ENCODE measurements at places on chromosomes 12 and 14.

- no peak for DNase-seq
Observed at GRCh38 chr12:83016218-83016835, 329.6 kb downstream of the TMTC2 start.

- DNase-seq, result no peak
Observed at GRCh38 chr12:113612076-113612728, 140.5 kb upstream of the LHX5 start.

GRCh38 chr12:2075508-2076195, 22.9 kb downstream of the CACNA1C start:
- no peak for DNase-seq

DNA sequence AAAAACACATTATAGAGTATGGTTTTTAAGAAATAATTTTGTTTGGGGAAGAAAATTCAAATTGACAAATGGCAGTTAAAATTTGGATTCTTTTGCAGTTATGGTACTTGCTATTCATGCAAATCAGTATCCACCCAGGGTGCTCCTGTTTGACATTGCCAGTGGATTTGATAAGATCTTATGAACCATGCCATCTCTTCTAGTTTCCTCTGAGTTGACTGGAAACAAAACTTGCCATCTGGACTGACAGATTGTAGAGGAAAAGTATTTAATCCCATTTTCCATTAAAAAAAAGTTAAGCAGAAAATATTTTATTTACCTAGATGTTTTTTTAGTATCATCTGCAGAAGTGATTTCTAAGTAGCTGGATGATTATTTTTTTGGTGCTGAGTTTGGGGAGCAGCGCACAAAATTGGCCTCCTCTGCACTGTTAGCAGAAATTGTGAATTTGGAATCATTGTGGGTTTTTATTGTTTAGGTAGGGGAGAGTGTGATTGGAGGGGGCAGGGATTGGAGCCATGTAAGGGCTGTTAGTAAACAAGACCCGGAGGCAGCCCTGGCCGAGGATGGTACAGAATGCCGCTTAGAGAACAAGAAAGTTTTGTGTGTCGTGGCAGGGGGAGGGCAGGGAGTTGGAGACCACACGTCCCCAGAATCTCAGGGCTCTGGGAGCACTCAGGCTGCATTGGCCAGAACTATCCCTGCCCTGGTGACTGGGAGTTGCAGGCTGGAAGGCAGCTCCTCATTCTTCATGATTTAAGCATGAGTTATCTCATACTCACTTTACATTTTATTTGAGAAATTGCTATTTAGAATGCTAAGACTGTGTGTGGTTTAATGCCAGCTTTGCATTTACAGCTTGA, 56.6 kb downstream of the WDR20 start:
- DNase-seq, result no peak

DNA sequence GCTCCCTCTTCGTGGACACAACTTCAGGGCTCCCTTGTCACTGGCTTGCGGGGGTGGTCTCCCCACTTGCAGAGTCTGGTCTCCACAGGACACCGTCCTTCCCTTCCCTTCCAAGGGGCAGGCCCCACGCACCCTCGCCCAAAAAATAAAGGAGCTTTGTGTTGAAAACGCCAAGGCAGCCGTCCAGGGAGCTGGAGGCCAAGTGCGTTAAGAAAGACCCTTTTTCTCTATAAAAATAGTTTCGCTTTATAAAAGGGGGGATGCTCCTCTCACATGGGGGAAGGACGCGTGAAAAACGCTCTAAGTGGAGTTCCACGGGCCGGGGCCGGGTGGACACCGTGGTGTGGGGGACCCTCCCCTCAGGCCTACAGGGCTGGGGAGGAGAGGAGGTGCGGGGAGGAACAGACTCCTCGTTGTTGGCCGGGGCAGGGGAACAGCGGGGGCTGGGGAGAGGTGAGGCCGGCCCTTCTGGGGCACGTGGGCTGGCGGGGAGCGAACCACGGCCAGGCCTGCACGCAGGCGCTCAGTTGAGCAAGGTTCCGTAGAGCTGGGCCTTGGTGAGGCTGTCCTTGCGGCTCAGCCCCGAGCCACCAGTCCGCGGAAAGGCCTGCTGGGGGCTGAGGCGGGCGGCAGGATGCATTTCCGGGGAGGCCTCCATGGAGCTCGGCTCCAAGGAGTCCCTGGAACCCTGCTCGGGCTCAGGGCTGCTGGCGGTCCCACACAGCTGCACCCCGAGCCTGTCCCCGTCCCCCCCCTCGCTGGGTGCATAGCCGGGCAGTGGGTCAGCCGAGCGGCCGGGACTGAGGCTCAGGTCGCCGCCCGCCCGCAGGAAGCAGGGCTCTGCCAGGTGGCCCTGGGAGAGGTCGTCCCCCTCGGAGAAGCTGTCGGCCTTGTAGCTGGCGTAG, 49.5 kb downstream of the BEGAIN start:
- DNase-seq, result no peak

- DNase-seq, result no peak
Observed at GRCh38 chr14:49962621-49963020, 69.7 kb downstream of the ARF6 start.

DNA sequence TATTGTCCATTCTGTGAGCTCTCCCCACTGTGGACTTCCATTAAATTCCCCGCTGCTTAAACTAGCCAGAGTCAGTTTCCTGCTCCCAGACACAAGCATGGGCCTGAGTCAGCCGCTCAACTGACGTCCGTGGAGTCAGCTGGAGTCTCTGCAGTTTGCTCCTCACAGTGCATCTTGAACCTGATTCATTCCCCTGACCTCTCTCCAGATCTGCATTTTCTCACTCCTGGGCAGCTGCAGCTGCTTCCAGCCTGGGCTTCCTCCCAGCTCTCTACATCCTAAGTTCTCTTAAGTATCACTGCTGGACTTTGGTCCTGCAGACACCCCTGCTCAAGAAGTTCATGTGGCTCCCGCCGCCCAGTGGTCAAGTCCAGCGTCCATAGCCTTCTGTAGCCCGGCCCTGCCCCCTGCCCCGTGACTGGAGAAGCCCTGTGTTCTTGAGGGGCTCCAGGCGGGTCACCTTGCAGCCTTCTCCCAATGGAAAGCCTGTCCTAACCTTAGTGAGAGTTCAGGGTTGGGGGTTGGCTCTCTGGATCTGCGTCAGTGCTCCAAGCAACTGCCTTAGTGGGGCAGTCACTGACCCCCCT, 20.0 kb downstream of the NFKBIA start:
- no peak for DNase-seq

- DNase-seq, result no peak
Observed at GRCh38 chr12:99759444-99759843, 111.9 kb downstream of the GARIN6 start.

GRCh38 chr14:105154476-105154871, 14.1 kb downstream of the JAG2 start:
- DNase-seq, result no peak

DNA sequence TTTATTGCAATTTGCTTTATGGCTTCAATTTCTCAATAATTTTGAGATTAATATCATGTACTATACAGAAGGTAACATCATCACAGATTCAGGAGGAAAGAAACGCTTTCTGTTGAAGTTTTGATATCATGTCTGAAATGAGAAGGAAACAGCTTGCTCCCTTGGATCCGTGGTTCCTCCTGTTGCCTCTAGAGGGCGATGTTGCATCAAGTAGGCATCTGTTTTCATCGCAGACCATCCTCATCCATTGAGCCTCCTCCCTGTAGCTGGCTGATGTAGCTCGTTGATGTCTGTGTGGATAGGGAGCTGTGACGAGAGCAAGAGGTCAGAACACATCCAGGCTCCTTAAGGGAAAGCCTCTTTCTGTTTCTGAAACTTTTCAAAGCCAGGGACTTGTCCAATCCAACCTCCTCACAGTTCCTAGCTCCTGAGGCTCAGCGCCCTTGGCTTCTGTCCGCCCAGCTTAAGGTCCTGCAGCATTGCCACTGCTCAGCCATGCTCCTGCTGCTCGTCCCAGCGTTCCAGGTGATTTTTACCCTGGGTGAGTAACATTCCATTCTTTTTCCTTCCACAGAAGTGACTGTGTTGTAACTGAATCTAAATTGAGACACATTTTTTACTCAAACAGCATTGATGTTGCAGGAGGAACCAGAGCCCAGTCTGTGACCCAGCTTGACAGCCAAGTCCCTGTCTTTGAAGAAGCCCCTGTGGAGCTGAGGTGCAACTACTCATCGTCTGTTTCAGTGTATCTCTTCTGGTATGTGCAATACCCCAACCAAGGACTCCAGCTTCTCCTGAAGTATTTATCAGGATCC, 304.8 kb upstream of the OR4E1 start:
- peak; percentile 12 for DNase-seq

DNA sequence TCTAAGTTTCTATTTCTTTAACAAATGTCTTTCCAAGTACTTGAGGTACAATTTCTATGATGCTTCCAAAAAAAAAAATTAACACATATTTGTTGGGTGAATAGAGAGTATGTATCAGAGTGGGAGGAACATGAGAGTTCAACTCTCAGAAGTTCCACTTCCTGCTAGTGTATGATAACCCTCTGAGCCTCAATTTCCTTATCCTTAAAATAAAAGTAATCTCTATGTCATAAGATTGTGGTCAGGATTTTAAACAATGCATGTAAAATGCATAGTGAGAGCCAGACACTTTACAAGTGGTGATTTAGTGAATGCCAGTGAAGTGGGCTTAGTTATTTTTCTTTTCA, 270.3 kb upstream of the AMIGO2 start:
- DNase-seq, result no peak

DNA sequence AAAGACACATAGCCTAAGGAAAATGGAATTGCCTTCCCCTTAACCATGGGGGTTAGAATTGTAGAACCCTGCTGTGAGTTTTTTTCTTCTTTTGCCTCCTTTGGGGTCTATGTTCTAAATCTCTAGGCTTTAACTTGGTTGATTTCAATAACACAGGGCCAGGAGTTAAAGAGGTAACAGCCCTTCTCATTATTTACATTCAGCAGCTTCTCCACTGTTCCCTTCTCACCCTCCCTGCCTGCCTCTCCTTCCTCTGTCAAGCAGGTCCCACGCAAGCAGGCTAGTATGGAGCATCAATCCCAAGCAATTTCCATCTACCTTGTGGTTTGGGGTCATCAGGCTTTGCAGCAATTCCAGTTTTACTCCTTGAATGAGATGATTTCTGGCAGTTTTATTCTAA, 236.1 kb upstream of the G2E3 start:
- no peak for DNase-seq

GRCh38 chr14:59356767-59357166, 108.4 kb downstream of the GPR135 start:
- DNase-seq, result no peak

All from left kidney (tissue), 8 donors.